ENCODE measurements at places on chromosomes 11 and 22.

DNA sequence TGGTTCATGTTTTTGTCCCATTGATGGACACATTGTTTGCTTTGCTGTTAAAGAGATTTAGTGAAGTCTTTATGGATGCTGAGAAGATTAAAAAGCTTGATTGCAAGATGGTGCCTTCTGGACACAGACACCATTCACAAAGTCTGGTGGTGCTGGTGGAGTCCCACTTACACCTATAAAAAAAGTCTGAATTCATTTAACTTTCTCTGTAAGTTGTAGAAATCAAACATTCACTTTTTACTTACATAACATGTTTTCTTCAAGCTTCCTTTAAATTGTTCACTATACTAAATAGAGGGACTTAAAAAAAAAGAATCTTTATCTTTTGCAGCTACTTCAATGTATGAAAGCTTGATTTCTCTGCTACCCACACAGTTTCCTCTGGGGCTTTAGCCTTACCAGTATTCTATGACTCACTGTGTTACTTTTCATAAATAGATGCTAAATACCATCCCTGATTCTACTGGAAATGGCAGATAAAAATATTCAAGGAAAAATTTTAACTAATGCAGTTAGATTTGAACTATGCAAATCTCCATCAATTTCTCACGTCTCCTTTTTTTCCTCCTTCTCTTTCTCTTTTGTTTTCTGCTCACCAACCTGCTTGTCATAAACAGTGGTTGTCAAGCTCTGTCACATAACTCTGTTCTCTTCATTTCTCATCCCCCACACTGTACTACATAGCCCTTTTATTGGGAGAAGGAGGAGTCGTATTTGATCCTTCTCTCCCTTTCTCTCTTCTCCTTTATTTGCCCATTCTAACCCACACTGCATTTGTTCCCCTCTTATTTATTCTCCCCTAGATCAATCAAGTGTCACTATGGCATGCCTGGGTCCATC, 89.7 kb downstream of the FAM76B start:
- DNase-seq, result no peak

DNA sequence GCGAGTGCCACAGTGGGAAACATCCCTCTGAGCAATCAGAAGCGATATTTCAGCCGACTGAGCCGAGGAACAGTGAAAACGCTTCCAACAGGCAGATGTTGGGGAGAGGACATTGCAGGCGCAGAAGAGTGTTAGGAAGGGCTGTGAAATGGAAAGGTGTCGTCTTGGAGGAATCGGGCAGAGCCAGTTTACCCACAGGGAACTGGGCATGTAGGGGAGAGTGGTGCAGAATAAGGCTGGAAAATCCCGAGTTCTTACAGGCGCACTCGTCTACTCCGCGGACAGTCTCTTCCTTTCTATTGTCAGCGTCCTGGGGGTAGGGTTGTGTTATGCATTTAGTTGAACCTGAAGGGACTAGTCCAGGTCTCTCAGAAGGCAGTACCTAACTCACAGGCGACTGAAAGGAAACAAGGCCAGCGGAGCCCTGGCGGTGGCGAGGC, 1.1 kb upstream of the APLP2 start:
- no peak for DNase-seq

DNA sequence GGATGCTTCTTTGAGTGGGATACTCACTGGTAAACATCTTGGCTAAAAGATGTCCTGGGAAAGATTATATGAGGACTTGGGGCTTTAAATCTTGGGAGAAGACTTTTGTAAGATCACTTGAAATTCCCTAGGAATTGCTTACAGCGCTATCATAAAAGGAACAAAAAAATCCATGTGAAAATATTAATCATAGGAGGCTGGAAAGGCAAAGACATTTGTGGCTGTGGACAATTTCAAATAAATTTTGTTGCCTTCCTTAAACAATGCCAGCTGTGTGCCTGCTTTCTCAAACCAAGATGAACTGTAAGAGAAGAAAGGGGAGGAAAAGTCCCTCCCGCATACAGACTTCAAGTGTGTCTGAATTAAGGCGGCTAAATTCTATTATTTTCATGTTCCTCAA, 75.6 kb downstream of the SNX19 start:
- no peak for DNase-seq

DNA sequence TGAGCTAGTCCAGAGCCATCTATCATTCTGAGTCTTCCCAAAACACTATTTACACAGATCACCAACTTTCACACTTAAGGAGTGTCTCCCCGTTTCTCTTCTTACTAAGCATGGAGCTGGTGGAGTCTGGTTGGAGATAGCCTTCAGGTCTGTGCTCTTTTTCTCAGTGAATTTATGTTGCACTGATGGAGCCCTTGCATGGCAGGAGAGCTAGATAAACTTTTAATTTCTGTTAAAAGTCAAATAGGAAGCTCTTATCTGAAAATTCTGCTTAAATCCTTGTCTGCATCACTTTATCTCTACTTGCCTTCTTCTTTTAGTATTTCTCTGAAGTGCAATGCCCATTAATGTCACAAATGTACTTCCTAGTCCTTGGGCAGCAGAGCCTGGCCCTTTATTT, 63.4 kb downstream of the ST3GAL4 start:
- DNase-seq, result no peak

DNA sequence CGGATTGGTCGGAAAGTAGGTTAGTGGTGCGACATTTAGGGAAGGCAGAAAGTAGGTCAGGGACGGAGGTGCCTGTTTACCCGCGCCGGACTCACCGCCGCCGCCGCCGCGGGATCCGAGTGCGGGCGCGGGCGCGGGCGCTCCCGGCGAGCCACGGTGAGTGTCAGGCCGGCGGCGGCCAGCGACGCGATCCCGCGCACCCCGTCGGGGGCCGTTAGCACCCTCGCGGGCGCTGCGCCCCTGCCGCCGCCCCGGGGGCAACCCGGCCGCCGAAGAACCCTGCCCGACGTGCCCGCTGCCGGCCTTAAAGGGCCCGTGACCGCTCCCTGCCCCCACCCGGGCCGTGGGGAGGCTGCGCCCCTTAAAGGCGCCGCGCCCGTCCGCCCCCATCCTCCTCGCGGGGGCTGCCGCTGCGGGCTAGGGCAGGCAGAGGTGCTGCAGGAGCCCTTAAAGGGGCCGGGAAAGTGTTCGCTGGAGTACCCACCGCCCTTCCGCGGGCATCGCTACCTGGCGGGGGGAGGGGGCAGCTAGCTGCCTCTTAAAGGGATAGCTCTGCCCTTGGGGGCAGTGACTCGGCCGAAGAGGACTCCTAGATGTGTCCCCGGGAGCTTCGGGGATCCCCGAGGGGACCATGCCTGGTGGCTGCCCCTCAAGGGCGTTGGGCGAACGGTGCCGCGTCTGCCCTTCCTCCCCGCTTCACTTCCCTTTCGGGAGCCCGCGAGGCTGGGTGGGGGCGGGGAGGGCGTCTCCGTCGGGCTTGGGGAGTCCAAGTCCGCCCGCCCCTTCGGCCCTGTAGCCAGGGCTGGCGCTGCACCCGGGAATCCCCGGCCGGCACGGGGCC, at the start of gene BMAL1:
Gene BMAL1, plus strand, starts transcription at position 23 of the 841 bp plus-strand sequence. CDS start 76,519 bp downstream, outside the sequence.
- no peak for DNase-seq

GRCh38 chr22:42152661-42153270, 22.2 kb upstream of the CYP2D6 start:
- no peak for DNase-seq

- DNase-seq, result no peak
Observed at GRCh38 chr22:22858559-22858937, 29.1 kb upstream of the IGLL5 start.

DNA sequence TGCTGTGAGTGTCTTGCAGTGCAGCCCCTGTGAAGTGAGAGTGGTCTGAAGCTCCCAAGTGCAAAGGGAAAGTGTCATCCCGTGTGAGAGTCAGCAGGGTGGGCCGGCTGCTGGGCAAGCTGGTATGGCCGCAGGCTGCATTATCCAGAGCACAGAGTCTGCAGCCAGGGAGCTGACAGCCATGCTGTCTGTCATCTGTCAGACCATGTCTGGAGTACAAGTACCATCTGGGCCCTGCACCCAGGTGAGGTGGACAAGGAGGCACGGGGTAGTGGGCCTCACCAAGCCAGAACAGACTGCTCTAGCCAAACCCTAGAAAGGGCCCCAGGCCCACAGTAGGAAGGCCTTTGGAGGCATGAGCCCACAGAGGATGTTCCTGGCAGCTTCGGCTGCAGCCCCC, 20.2 kb downstream of the LMO1 start:
- no peak for DNase-seq

DNA sequence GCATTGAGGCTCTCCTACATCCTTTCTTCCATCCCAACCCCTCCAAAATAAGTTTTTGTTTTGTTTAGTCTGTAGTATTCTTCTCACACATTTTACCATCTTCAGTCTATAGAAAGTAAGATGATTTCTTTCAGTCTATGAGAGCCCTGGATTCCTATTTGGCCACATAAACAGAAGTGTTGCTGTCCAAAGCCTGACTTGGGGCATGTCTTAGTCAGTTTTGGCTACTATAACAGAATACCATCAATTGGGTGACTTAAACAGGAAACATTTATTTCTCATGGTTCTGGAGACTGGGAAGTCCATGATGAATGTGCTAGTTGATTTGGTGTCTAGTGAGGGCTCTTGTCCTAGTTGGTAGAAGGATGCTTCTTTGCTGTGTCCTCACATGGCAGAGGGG, 146.8 kb upstream of the DDI1 start:
- DNase-seq, result no peak

DNA sequence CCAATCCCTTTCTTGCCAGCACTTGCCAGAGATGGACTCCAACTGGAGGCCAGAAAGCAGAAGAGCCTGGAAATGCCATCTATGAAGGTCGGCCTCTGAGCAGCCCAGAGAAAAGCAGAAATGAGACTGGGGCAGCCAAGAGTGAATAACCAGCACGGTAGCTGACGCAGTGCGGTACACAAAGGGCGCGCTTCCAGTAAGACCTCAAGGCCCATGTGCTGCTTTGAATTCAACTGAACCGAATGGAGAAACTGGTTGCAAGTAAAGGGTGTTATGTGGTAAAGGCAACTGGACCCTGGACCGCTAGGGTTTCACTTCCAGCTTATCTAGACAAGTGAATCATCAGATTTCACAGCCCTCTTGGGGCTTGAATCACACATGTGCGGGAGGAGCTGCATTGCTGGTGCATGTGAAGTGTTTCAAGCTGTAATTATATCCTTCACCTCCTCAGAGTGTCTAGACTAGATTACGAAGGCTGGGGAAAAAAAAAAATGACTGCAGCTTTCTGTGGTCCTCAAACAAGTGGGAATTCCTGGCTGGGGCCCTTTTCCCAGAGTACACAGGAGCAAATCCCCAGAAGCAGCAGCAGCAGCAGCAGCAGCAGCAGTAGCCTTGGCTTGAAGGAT, 128.9 kb downstream of the CCDC34 start:
- no peak for DNase-seq

- DNase-seq, result no peak
Observed at GRCh38 chr22:44229331-44229730, 48.6 kb downstream of the PARVG start.

DNA sequence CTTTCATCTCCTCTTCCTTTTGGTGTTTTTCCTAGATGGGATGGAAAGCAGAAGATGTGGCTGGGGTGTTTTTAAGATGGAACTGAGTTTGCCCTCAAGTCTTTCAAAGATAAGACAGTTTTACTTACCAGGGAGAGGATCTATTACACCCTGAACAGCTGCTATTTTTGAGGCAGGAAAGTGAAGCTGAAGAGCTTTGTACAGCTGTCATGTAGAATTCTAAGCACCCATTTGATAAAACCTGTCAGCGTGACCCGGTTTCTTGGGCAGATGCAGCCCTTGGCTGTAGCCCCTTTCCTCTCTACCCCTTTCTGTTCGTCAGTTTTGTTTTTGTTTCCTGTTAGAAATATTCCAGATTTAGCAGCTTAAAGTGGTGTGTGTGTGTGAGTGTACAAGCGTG, 35.2 kb downstream of the FAT3 start:
- no peak for DNase-seq

DNA sequence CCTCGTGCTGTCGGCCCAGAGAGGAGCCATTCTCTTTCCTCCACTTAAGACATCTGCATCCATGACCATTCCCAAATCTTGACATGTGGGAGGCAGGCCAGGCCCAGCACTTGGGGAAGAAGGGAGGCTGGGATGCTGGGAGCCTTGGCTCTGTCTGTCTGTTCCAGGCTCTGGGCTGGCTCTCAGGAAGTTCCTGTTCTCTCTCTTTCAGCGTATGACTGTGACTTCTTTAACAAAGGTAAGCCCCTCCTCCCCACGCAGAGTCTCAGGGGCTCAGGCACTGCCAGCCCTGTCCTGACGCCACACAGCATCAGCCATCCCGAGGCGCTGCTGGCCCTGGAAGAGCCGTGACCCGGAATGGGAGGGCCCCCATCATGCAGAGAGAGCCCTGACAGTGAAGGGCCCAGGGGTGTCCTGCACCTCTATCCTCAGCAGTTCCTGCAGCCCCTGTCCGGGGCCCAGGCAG, 52.4 kb downstream of the OTOG start:
- DNase-seq, result no peak

GRCh38 chr11:93694557-93694956, 33.1 kb downstream of the CEP295 start:
- no peak for DNase-seq

Measured in NCI-H1048 (cell line).